ENCODE measurements at places on chromosomes 7 and 10. TPM values are rescaled to one million over a fixed set of nuclear protein-coding genes. Genes with fewer than 3 reads are reported as not detected.

PIP gene
- not detected for polyA plus RNA-seq

SUGCT gene
- 5.0 TPM for polyA plus RNA-seq

CPVL gene
- 36.4 TPM for polyA plus RNA-seq

GBX1 gene
- polyA plus RNA-seq = not detected

LIPK gene
- not detected for polyA plus RNA-seq

SPDYE8 gene
- polyA plus RNA-seq = 0.19 TPM

PRXL2A gene
- polyA plus RNA-seq = 214 TPM

LRRD1 gene
- not detected for polyA plus RNA-seq

GPR37 gene
- 4.7 TPM for polyA plus RNA-seq

CCDC3 gene
- polyA plus RNA-seq = 10.4 TPM

FGFR2 gene
- polyA plus RNA-seq = 41.3 TPM

GPR85 gene
- 0.31 TPM for polyA plus RNA-seq

BTBD16 gene
- 0.74 TPM for polyA plus RNA-seq

CRTAC1 gene
- 0.76 TPM for polyA plus RNA-seq

DYDC2 gene
- 0.72 TPM for polyA plus RNA-seq

RAMP3 gene
- polyA plus RNA-seq = not detected

GIMAP6 gene
- polyA plus RNA-seq = 0.82 TPM

SLC16A9 gene
- 2.0 TPM for polyA plus RNA-seq

AKR1C4 gene
- polyA plus RNA-seq = 0.52 TPM

FRMD4A gene
- 9.9 TPM for polyA plus RNA-seq

CFAP70 gene
- polyA plus RNA-seq = 1.6 TPM

SLC39A12 gene
- not detected for polyA plus RNA-seq

Data from hepatocyte (in vitro differentiated cells).